GM12891 (cell line): ENCODE measurements at places on chromosomes 11 and 22.

DNA sequence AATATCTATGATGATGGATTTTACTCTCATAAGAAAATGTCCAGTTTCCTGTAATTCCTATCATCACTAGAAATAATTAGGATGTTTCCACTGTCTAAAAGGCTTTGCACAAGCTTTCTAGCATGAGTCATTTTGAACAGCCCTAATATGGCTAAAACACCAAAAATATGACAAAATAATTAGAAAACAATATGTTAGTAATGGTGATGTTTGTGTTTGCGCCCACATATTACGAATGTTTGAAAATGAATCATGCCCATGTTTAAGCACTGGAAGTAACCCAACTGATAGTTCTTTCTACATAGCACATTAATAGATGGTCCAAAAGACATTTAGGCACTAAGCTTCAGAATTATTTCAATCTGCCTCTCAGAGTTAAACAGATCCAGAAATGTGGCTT, 96.0 kb downstream of the TRPC6 start:
- no peak for DNase-seq

DNA sequence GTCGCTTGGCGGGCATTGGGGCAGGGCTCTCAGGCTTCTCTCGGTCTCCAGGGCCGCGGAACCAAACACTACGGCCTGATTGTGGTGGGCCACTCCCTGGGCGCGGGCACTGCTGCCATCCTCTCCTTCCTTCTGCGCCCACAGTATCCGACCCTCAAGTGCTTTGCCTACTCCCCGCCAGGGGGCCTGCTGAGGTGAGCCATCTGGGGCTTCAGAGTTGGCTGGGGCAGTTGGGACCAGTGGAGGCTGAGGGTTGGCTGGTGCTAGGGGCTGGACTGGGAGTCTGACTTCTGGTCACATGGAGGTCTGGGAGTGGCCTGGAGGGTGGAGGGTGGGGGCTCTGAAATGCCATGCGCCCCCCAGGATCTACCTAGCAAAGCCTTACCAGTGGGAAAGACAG, 15.3 kb upstream of the MYRF start:
- DNase-seq, result no peak

DNA sequence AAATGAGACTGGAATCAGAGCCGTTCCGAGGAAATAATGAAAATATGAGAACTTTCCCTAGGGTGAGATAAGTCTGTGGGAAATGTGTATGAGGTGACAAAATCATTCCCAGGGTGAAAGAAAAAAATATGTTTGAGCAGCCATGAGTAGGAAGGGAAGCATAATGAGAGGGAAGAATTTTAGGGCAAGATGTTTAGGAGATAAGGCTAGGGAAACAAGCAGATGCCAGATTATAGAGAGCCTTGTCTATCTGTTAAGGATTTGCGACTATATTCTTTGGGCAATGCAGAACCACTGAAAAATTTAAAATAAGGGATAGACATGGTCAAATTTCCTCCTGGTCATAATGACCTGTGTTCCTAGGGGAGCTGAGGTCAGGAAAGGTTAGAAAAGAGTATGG, 54.4 kb downstream of the STIM1 start:
- DNase-seq, result no peak

DNA sequence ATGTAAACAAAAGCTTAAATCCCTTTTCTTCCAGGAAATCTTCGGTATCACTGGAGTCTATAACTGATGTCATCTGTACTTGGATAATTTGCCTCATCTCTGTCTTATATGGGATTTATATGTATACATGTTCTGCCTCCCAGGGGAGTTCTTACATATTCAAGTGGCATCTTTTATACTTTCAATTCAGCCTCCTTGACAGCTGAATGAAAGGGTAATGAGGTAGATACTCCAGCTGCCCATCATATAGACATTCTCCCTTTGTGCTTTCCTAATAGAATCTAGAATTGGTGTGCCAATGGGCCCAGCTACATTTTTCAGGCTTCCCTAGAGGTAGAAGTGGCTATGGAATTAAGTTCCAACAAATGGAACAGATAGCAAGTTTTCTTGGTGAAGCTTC, 223.8 kb downstream of the LRRC4C start:
- DNase-seq, result no peak

- DNase-seq, result no peak
Measured at GRCh38 chr11:62411524-62411923, 7.3 kb upstream of the SCGB1A1 start.

DNA sequence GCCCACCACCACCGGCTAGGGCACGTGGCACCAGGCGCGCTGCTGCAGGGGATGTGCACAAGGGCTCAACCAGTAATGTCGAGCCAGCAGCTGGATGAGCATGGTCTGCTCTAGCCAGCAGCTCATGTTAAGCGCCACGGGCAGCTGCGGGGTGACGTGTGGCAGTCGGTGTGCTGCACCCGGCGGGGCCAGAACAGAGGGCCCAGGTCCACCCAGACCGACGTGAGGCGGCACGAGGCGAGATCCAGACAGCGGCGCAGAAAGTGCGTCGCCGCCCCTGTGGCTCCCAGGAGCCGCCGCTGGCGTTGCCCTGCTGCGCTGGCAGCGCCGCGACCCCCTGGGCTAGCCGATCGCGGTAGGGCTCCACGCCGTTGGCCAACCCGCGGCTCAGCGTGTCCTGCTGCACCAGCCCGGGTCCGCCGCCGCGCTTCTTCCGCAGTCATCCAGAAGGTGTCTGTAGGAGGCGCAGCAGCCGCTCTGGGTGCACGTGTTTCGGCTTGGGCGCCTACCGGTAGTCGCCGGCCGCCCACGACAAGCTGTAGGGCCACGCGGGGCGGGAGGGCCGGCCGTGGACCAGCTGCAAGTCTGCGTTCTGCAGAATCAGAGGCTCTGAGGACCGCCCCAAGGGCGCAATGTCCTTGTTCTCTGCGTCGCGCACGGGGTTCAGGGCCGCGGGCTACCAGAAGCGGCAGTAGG, 4.6 kb upstream of the GALR3 start:
- DNase-seq, result peak; percentile 79

DNA sequence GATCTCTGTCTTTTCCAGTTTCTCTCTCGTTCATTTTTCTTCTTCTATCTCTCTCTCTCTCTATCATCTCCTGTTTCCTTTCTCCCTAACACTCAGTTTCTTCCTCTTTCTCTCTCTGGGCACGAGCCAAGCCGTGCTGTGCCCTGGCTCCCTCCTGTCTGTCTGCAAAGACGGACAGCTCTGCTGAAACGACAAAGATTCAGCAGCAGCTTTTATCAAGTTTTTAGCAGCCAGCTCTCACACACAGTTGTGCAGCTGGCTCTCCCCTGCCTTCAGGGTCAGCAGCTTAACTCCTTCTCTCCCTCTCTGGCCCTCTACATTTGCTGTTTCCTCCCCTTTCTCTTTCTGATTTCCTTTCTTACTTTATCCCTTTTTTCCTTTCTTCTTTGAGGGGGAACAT, 352.0 kb upstream of the MPPED2 start:
- DNase-seq, result no peak

GRCh38 chr22:27768027-27768653, 33.4 kb downstream of the MN1 start:
- DNase-seq, result no peak

- DNase-seq, result no peak
Measured at GRCh38 chr11:33448461-33449130, 191.4 kb downstream of the HIPK3 start.
